ENCODE measurements at places on chromosomes 1 and 21.

DNA sequence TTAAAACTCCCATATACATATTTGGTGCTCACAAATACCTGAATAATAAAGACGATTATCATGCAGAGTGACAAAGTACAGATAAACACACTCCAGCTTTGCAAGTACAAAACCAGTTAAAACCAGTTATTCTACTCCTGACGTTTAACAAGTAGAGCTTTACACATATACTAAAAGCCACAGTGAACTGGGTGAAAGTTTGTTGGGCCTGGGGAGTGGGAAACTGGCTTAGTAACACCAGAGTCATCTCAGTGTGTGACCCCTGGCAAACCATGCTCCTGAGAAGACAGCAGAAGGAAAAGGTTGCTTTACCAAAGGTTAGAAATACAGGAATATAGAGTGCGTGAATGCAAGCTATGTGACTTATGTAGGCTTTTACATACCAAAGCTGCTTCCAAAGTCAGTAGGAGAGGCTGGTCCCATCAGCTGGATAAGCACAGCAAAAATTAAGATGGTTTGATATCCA lies 148.1 kb downstream of the NRIP1 start:
- no peak for DNase-seq

DNA sequence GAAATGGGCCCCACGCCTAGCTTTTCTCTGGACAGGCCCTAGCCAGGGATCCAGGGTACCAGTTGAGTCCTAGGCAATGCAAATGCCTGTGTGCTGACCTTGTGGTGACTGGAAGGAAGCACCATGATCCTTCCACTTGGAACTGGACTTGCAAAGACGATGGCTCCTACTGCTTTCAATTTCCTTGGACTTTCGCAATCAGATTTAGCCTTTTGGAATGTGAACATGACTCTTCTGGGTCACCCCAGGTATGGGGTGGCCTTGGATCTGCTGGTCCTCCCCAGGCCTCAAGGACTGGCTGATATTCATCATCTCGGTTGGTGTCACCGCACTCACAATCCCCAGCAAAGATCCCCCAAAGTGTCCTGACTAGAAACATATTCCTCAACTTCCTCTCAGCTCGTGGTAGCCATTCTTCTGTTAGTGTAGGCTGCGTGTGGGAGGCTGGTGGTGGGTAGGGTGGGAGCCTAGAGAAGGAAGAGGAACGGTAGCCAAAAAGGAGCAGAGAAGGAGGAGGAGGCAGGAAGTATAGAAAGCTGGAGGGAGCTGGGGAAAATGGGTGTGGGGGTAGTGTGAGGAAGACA lies 130.5 kb downstream of the PPIAL4G start:
- DNase-seq, result no peak

GRCh38 chr1:53919675-53920066 lies 25.7 kb downstream of the DIO1 start:
- DNase-seq, result no peak

GRCh38 chr1:156428746-156429288 lies 59.8 kb downstream of the RHBG start:
- no peak for DNase-seq

GRCh38 chr1:233523047-233523446 lies 90.9 kb upstream of the KCNK1 start:
- no peak for DNase-seq

Measured in CD14-positive monocyte (primary cell).